H7 (cell line): ENCODE measurements at places on chromosomes 7 and 10. TPM values are rescaled to one million over a fixed set of nuclear protein-coding genes. Genes with fewer than 3 reads are reported as not detected.

DNA sequence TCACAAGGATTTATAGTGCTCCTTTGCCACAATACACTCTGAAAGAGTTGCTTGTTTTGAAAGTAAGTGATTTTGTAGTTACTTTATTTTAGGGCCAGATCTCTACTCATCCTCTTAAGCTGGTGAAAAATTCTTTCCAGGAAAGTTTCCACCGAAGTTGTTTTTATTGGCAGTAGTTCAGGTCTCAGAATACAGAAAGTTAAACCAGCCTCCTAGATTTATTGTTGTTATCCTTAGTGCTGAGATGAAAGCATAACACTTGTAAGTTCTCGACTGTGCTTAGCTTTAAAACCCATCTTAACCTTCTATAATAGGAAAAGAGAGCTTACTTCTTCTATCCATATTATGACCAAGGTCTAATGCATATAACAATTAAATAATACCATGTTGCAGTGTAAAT lies 5.5 kb downstream of the AP3M1 start:
- DNase-seq, result no peak

- DNase-seq, result no peak
These were observed 130.3 kb downstream of the BICC1 start for GRCh38 chr10:58642916-58643428.

DNA sequence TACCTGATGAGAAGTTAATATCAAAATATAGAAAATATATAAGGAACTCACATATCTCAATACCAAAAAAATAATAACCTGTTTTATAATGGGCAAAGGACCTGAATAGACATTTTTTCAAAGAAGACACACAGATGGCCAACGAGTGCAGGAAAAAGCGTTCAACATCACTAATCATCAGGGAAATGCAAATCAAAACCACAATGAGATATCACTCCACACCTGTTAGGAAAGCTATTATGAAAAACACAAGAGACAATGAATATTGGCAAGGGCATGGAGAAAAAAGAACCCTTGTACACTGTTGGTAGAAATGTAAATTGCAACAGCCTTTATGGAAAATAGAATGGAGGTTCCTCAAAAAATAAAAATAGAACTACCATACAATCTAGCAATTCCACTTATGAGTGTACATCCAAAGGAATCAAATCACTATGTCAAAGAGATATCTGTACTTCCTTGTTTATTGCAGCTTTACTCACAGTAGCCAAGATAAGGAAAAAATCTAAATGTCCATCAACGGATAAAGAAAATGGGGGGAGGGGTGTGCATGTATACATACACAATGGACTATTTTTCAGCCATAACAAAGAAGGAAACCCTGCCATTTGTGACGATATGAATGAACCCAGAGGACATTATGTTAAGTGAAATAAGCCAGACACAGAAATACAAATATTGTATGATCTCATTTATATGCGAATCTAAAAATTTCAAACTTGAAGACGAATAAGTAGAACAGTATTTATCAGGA lies 3.6 kb upstream of the ALOX5 start:
- no peak for DNase-seq

The RARRES2 gene
- 198 and 223 TPM in 2 replicates for total RNA-seq

The HDAC9 gene
- 2.1 and 5.4 TPM in 2 replicates for total RNA-seq

The CACNA2D1 gene
- total RNA-seq, result 9.1 and 14.9 TPM in 2 replicates
